ENCODE measurements at places on chromosomes 6 and 20. TPM values are rescaled to one million over a fixed set of nuclear protein-coding genes. Genes with fewer than 3 reads are reported as not detected.

KDM1B gene
- total RNA-seq, result 9.5 TPM

OXT gene
- total RNA-seq, result not detected

PSORS1C1 gene
- 6.2 TPM for total RNA-seq

SOX18 gene
- 1.9 TPM for total RNA-seq

ADGRG6 gene
- 72.2 TPM for total RNA-seq

MUCL3 gene
- total RNA-seq, result 0.15 TPM

PLG gene
- not detected for total RNA-seq

HLA-DPB1 gene
- total RNA-seq, result not detected

MCHR2 gene
- total RNA-seq, result not detected

CCM2L gene
- 0.22 TPM for total RNA-seq

NMBR gene
- not detected for total RNA-seq

RNF182 gene
- total RNA-seq, result 3.5 TPM

PGC gene
- total RNA-seq, result 0.14 TPM

RIN2 gene
- 24.2 TPM for total RNA-seq

POFUT1 gene
- total RNA-seq, result 36.8 TPM

LAMA5 gene
- total RNA-seq, result 400 TPM

RAB44 gene
- 0.04 TPM for total RNA-seq

GPX6 gene
- not detected for total RNA-seq

TMEM30A gene
- total RNA-seq, result 42.0 TPM

SPEF1 gene
- 1.4 TPM for total RNA-seq

MKKS gene
- total RNA-seq, result 18.7 TPM

FOXF2 gene
- total RNA-seq, result 19.5 TPM

SYNDIG1 gene
- 1.4 TPM for total RNA-seq

PSORS1C2 gene
- total RNA-seq, result not detected

LPA gene
- total RNA-seq, result 0.21 TPM

CLDN20 gene
- not detected for total RNA-seq

C6orf15 gene
- total RNA-seq, result 0.07 TPM

Data from A549 treated with dexamethasone at 1 μM for 4 hours (cell line).